ENCODE measurements at places on chromosomes 1 and 21. TPM values are rescaled to one million over a fixed set of nuclear protein-coding genes. Genes with fewer than 3 reads are reported as not detected.

The DFFB gene
- 8.7 TPM for total RNA-seq

The CYP4A22 gene
- total RNA-seq, result not detected

The TNFSF4 gene
- total RNA-seq, result 0.48 TPM

The PRDM2 gene
- 27.2 TPM for total RNA-seq

The TCP10L gene
- total RNA-seq, result 1.6 TPM

The RRP1 gene
- total RNA-seq, result 45.9 TPM

The HSPG2 gene
- 127 TPM for total RNA-seq

The SFN gene
- 14.3 TPM for total RNA-seq

The CHI3L1 gene
- 0.27 TPM for total RNA-seq

The C1QC gene
- total RNA-seq, result 0.21 TPM

The IGSF3 gene
- total RNA-seq, result 32.4 TPM

The NBPF20 gene
- 0.69 TPM for total RNA-seq

The CELF3 gene
- 0.42 TPM for total RNA-seq

The NBPF6 gene
- total RNA-seq, result not detected

The C1orf21 gene
- total RNA-seq, result 20.1 TPM

The GJB5 gene
- total RNA-seq, result 0.55 TPM

The CA6 gene
- total RNA-seq, result not detected

The IGSF9 gene
- total RNA-seq, result 19.4 TPM

The DNAJC6 gene
- total RNA-seq, result 6.0 TPM

The SYPL2 gene
- 3.7 TPM for total RNA-seq

The OR2W3 gene
- total RNA-seq, result 0.17 TPM

The KIF14 gene
- 20.7 TPM for total RNA-seq

The SSR2 gene
- total RNA-seq, result 174 TPM

The TDRD10 gene
- 0.09 TPM for total RNA-seq

The GPR153 gene
- 13.4 TPM for total RNA-seq

The C1QTNF12 gene
- total RNA-seq, result 8.5 TPM

The FCER1G gene
- total RNA-seq, result 0.85 TPM

The PLA2G2A gene
- total RNA-seq, result 1.9 TPM

The RCC1 gene
- 93.2 TPM for total RNA-seq

The WNT3A gene
- total RNA-seq, result 0.16 TPM

The KLHDC7A gene
- 10.9 TPM for total RNA-seq

The CLCNKA gene
- total RNA-seq, result 2.7 TPM

The TBX15 gene
- total RNA-seq, result 0.09 TPM

The TNFRSF25 gene
- 19.5 TPM for total RNA-seq

The SLC30A10 gene
- total RNA-seq, result 0.26 TPM

The CXADR gene
- 119 TPM for total RNA-seq

The AMY1C gene
- total RNA-seq, result not detected

The GBP2 gene
- total RNA-seq, result 0.46 TPM

The MSH4 gene
- 0.30 TPM for total RNA-seq

The MATN1 gene
- total RNA-seq, result 0.24 TPM

The BATF3 gene
- total RNA-seq, result 6.1 TPM

The KANK4 gene
- total RNA-seq, result 0.23 TPM

The FALEC gene
- 1.0 TPM for total RNA-seq

The S100A3 gene
- total RNA-seq, result not detected

The ZBED6 gene
- 12.5 TPM for total RNA-seq

The MARK1 gene
- total RNA-seq, result 18.6 TPM

The RORC gene
- 0.30 TPM for total RNA-seq

The LRRC38 gene
- total RNA-seq, result 0.25 TPM

The CD1B gene
- total RNA-seq, result not detected

The SYTL1 gene
- 19.7 TPM for total RNA-seq

The SLAMF7 gene
- not detected for total RNA-seq

The DMRTA2 gene
- not detected for total RNA-seq

The THEM5 gene
- not detected for total RNA-seq

The MANEAL gene
- total RNA-seq, result 6.4 TPM

The LAD1 gene
- total RNA-seq, result 15.6 TPM

The BGLAP gene
- total RNA-seq, result 2.6 TPM

The RUSC1 gene
- total RNA-seq, result 51.4 TPM

Measured in WTC11 (cell line).